Stimulated activated CD8-positive, alpha-beta memory T cell treated with anti-CD3 and anti-CD28 coated beads, Interleukin-7, amount 100 ng/mL, for 1 hour (primary cell): ENCODE measurements at places on chromosomes 3 and 15.

DNA sequence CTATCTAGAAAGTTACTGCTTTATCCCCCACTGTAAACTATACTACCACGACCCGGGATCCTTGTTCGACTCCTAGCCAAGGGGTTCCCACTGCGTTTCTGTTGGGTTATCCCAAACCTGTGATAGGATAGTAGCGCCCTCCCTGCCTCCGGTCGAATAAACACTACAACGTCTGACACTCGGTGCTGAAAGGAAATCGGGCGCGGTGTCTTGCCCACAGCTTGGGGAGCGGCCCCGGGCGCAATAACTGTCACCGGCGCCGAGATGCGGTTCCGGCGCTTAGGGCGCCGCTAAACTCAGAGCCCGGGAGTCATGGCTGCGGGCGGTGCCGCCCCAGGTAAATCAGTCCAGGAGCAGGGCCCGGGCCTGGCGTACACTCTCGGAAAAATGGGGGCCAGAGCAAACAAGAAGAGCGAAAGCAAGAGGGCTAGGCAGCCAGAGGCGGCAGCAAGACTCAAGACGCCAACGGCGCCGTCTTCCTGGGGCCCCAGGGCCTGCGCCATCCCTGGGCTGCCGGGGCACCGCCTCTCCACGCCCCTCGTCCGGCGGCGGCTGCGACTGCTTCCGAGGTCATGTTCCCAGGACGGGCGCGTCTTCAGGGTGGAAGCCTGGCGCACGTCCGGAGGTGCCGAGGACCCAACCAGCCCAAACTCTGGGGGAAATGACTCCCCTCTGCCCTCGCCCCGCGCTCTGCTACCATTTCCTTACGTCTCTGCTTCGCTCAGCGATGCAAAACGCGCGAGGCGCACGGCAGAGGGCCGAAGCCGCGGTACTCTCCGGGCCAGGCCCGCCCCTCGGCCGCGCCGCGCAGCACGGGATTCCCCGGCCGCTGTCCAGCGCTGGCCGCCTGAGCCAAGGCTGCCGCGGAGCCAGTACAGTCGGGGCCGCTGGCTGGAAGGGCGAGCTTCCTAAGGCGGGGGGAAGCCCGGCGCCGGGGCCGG lies at the start of gene DUT:
Gene DUT (plus strand): TSS at position 575 of the 941 bp plus-strand sequence. CDS start 87 bp downstream, at position 662.
- peak; percentile 44 for DNase-seq

DNA sequence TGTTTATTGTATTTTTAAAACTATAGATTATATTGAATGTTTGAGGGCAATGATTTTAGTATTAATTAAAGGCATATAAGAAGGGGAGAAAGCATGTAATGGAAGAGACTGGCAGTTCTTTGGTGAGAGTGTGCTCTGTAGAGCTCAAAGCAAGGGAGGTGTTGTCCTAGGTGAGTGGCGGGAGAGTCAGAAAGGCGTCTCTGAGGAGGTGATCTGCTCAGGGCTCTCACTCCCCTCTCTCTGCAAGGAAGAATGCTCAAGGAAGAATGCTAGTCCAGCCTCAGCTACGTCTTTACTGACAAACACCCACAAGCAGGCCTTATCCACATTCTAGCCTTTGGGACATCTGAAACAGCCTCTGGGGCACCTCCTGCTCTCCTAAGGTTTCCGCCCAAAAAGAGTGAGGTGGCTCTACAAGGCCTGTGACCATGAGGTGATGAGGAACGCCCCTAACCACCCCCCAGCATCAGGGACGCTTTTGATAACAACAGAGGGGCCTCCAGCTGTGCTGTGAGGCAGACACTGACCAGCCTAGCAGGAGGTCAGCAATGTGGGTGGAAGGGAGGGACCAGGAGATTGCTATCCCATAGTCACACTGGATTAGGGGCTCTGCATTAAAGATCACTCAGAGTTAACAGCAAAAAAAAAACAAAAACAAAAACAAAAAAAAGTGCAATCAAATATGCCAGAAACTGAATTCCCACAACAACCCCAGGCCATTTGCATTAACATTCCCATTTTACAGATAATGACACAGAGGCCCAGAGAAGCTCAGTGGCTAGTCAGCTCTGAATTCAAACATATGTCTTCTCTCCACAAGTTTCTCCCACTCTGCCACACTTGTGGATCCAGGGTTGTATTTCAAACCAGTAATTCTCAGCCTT lies 202.2 kb upstream of the CTNNB1 start:
- DNase-seq, result no peak

DNA sequence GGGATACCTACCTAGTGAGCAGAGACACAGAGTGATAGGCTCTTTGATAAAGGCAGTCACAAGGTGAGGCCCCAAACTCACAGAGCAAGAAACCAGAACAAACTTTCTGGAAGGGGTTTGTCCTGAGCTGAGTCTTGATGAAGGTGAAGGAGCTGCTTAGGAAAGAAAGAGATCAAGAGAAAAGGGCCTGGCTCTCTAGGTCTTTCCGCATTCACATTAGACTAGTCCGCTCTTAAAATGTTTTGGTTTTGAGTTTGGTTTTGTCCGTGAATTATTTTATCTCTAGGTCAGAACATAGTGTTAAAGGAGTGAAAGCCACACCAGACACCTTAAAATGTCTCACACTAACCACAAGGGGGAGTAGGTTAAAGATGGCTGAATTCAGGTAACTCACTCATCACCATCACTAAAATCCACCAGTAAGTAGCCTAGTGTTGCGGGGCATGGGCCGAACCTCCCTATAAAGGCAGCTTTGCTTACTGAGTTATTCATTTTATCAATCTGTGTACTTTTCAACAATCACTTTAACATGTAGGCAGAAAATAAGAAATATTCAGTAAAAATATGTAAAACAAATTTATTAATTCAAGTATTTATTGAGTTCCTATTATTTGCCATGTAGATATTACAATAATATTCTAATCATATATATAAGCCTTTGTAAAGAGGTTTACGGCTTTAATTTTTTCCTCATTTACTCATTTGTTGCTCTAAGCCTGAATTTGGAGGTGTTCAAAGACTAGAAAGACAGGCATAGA lies 121.5 kb upstream of the TSC22D2 start:
- no peak for DNase-seq

DNA sequence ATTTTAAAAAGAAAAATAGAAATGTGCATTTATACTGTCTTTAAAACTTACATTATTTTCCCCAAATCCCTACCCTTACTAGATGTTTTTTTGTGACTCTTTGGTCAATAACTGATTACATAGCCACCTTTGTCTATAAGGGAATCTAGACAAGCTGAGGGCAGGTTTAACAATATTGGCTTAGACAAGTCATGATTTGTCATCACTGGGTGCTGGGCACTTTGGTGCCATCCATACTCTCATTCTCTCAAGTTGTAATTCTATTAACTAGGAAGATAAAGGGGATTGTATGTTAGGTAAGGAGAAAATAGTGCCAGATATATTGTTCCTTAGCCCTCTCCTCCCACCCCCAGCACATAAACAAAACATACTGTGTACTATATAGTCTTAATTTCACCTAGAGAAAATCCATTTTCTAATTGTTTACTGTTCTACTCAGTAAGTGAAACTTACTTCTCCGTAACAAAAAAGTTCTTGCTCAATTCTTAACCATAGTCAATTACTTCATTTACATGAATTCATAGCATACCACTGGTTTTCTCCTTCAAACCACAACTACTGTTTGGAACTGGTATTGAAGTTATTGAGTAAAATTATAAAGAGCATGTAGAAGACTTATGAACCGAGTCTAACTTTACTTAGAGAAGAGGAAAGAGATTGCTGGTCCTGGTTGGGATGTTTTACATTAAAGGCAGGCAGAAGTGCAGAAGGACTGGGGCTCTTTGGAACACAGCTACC lies 877.1 kb downstream of the PDCD6IP start:
- DNase-seq, result no peak

DNA sequence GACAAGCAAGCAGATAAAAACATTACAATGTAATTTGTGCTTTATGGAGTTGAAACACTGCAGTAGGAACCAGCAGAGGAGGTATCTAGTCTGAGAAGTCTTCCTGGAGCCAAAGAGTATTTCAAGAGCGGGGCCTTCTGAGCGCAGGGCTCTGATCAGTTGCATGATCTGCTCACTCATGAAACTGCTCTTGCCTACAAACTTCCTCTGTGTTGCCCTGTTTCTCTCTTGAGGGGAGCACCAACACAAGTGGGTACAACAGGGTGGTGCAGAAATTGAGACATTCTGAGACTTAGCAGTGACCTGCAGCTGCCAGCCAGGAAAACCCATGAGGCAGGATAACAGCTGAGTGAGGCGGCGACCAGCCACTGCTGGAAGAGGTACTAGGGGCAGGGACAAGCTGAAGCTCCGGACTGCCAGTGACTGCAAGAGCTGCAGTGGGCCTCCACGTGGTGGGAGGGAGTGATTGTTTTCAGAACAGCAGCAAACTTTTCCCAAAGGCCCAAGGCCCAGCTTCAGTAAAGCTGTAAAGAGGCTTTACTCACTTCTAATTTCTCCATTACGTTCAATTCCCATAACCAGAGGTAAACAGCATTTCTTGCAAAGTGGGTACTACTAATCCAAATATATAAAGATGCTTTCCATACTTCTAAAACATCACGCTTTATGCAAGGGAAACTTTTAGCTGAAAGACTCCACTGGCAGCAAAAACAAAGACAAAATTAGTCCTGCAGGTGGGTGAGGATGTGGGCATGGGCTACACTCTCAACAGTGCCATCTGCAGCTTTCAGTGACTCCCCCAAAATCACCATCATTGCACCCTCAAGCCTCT lies 69.0 kb upstream of the LPP start:
- no peak for DNase-seq

DNA sequence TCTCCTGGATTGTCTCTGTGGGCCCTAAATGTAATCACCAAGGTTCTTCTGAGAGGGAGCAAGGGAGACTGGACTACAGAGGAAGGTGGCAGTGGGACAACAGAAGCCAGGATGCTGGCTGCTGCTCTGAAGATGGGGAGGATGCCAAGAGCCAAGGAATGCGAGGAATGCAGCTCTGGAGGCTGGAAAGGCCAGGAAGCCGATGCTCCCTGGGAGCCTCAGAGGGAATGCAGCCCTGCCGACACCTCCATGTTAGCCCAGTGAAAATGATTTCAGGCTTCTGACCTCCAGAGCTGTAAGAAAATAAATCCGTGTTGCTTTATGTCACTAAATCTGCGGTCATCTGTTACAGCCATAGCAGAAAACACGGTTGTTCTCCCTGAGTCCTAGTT lies 44.1 kb downstream of the UMPS start:
- DNase-seq, result no peak

- no peak for DNase-seq
These were observed 16.5 kb upstream of the USP50 start for GRCh38 chr15:50562735-50563640.

DNA sequence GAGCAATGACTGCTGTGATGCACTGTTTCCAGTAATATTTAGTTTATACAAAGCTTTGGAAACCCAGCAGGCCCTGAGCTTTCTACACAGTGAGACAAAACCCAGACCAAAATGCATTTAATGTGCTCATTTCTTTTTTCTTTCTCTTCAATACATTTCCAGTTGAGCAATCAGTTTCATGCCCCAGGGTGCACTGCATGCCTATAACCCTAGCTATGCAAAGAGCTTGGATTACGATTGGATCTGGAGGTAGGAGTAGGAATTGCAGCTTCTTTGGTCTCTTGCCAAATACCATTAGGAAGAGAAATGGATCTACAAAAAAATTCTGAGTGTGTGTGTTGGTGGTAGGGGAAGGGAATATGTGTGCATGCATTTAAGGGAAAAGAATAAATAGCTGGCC lies 1001.4 kb downstream of the SQOR start:
- DNase-seq, result no peak

DNA sequence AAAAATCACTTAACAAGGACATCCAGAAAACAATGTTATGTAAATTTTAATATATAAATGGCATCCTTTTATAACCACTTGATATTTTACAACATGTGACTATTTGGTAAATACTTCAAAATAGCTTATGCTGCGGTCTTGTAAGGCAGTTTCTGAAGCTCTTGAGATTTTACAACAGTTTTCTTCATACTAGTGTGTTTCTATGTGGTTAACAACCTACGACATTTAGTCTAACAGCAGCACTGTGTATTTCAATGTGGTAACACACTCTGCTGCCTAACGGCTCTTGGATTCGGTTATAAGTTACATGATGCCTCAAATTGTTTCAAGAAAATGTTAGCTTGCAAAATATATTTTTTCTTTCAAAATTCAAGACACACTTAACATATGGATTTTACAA lies 12.9 kb upstream of the MELTF start:
- no peak for DNase-seq

DNA sequence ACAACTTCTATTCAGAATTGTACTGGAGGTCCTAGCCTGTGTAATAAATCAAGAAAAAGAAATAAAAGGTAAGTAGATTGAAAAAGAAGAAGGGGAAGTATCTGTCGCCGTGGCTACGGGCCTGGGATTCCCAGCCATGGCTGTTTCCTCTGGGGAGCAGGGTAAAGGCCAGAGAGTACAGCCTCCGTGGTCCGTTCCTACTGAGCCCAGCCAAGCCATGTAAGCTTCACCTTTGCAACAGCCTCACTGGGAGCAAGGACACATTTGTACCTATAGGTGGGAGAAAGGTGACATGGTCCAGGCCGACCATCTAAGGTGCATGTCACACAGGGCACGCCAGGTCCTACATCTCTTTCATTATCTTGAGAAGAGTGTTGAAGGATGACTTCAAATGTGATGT lies 71.3 kb downstream of the ANP32A start:
- DNase-seq, result no peak

DNA sequence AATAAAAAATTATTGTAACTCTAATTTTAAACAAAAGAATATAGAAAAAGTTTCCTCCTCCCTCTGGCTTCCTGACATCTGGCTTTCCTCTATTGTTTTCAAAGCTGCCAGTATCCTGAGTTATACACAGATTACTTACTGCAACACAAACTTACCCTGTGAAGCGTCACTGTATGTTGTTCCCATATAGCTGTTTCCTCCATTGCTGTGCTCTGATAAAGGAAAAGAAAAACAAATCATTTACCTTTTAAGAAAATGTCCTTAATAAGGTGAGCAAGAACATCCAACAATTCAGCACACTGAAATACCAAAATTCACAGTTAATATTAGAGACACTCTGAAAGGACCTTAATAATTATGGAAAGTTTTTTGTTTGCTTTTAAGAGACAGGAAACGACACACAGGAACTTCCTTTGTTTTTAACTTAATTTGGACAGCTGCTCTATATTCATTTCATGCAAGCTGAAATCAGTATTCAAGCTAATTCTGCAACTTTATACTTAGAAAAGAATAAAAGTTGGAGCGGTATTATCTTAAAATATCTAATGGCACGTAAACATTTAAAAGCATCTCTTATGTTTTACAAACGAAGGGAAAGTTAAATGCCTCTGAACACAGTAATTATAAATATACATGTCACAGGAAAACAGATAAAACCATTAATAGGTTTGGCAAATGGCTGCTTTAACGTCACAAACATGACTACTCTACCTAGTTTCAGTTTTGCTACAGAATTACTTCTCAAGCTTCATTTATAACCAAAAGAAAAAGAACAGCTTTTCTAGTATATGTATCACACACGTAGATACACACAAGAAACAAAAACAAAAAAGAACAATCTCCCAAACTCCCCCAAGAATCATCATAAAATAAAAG lies 21.5 kb downstream of the TJP1 start:
- DNase-seq, result no peak

DNA sequence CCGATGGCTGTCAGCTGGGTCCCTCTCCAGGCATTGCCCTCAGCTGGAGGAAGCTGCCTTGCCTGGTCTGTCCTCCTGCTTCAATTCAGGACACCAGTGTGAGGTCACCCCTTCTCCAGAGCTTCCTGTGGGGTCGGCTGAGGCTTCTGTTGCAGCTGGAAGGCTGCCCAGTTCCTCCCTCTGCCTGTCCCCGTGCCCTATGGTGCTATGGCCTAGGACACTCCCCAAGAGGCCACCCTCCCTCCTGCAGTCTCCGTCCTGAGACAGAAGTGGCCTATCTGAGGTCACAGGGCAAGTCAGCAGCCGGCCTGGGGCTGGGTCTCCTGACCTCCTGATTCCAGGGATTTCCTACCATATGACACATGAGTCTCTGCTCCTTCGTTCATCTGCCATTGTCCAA lies 57.9 kb downstream of the RASGRF1 start:
- no peak for DNase-seq
